ENCODE measurements at places on chromosomes 12 and 14.

GRCh38 chr12:122117979-122118378 lies 39.4 kb downstream of the MLXIP start:
- no peak for DNase-seq

- no peak for DNase-seq
These were observed 121.3 kb downstream of the PTPRO start for GRCh38 chr12:15443611-15444010.

DNA sequence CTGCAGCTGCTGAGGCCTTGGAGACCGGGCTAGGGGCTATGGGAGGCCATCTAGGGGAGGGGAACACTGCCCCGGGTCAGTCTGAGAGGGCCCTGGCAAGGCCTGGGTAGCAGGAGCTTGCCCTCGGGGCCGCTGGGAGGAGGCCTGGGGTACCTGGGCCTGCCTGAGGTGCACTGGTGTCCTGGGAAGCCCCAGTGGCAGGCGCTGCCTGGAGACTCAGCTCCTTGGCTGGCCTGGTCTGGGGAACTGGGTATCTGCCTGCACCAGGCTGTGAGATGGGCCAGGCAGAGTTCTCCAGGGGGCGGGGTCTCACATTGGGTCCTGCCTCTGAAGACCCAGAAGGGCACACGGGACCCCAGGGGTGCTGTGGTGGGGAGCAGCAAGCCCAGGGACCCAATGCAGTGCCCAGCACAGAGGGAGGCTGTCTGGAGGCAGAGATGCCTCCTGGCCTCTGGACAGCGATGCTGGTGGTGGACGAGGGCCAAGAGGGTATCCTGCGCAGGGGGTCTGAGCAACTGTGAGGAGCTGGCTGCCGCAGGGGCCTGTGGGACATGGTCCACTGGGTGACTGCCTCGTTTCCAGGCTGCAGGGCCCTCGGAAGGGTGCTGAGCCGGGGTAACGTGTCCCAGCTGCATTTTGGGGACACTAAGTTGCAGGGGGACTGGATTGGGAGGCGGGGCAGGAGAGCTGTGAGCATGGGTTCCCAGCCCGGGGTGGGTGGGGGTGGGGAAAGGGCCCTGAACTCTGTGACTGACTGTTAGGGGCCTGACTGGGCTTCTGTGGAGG lies 7.4 kb upstream of the MTA1 start:
- DNase-seq = no peak

GRCh38 chr14:100871234-100872186 lies 32.0 kb downstream of the RTL1 start:
- DNase-seq = no peak

GRCh38 chr14:64891839-64892375 lies 12.2 kb upstream of the SPTB start:
- DNase-seq = no peak

- no peak for DNase-seq
These were observed 38.2 kb upstream of the SYCP3 start for GRCh38 chr12:101777485-101777884.

DNA sequence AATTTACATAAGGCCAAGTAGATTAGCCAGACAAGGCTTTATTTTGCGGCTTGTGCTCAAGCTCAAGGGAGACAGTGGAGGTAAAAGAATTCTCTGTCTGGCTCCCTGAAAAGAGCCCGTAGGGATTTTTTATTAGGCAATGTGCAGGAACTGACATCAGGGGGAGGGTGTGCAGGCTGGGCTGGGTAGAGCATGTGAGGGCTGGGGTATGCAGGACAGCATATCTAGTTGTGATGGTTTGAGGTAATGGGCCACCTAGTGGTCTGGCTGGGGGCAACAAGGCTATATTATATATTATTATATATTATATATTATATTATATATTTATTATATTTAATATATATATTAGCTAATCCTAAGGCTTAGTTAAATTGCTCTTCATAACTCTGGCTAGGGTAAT lies 102.1 kb downstream of the TMEM117 start:
- DNase-seq = no peak

DNA sequence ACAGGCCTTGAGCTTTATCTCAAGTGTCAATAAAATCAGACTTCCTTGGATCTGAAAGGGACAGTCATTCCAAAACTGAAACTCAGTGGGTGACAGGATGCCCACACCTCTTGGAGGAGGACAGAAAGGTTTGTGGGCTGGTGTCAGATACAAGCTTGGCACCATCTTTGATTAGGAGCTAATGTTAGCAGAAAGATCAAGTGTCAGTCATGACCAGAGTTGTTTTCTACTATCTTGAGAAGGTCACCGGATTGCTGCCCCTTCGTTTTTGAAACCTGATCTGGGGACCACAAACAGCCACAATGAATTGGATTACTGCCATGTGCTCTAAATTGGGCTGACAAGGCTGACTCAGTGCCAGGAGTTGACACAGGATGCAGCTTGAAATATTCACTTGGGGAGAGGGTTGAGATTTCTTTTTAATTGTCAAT lies 88.3 kb downstream of the OTOGL start:
- DNase-seq = no peak
